ENCODE measurements at places on chromosomes 11 and 22.

- no peak for DNase-seq
These were observed 14.0 kb downstream of the GRAMD1B start for GRCh38 chr11:123443851-123444623.

- no peak for DNase-seq
These were observed 16.1 kb downstream of the SELENOO start for GRCh38 chr22:50216684-50217520.

- no peak for DNase-seq
These were observed 1.7 kb downstream of the CHST1 start for GRCh38 chr11:45663486-45664375.

- DNase-seq: no peak
These were observed 43.6 kb downstream of the XRRA1 start for GRCh38 chr11:74905326-74905725.

DNA sequence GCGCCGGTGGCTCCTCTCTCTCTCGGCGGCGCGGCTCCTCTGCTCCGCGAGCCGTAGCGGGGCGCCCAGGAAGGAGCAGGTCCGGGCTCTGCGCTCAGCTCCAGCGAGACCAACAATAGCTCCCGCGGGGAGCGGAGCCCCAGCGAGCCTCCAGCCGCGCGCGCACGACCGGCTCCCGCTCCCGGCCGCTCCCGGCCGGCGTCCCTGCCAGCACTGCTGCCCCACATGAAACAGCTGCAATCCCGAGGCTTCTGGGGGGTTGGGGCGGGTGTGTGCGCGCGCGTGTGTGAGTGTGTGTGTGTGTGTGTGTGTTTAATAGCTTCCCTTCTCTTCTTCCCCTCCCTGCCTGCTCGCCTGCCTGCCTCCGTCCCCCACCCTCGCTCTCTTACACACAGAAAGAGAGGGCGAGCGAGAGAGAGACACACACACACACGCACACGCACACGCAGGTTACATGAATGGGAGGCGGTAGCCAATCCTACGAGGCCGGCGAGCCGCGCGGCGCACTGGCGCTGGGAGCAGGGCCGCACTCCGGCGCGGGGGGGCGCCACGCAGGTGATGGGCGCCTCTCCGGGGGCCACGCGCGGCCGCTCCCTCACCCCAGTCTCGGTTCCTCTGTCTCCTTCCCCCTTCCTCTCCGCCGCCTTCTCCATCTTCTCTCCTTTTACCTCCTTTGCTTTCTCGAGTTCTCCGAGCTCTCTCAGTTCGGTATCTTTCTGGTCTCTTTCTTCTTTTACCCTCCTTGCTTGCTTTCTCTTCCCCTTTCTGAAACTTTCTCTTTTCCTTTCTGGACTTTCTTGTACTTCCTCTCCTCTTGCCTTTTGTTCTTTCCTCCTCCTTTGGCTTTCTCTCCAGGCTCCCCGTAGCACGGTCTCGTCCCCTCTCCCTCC lies at the start of gene TENM4:
TENM4 (minus strand) TSS at position 460 of the 890 bp plus-strand sequence. CDS start 371,086 bp downstream, outside the sequence.
- DNase-seq: no peak

DNA sequence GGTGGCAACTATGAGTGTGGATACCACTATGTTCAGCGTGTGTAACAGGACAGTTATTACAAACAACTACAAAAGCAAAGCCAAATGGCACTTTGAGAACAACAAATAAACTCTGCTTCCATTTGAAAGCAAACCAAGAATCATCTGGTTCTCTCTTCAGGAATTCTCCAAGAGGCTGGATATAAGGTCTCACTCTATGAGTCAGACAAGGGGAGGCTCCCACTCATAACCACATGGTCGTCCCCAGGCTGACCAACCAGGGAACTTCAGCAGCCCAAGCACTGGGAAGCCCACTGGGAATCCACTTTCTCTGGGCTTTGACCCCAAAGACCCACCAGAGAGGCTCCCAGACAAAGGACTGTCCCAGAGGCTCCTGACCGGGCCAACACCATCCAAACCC lies 35.3 kb downstream of the DGCR2 start:
- DNase-seq: no peak

Data from effector CD4-positive, alpha-beta T cell (primary cell).